ENCODE measurements at places on chromosomes 5 and 9.

GRCh38 chr9:36935332-36935731 is 98.7 kb downstream of the PAX5 start:
- DNase-seq = no peak

DNA sequence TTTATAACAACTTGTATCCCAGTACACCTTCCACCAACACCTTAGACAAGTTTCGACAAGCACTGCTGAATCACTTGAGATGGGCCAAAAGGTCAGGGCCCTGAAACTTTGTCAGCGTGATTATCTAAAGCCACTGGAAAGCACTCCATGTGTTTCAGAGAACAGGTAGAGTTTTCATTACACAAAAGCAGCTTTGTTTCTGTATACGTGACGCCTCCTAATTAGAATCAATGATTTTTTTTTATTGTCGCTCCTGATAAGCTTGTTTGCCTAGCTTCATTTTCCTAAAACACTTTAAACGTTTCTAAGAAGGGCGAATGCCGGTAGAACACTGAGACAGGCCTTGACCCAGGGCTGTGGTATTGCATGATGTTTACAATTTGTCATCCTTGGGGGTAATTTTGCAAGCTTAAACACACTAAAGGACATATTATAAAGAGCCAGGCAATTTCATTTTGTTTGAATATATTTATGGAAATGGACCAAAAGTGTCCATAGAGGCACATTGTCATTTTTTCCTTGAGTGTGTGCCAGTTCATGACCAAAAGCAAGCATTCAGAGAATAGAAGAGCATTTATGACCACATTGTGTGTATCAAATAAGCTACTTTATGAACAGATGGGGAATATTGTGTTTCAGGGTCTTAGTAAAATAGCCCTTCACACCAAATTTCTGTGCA is 193.6 kb downstream of the GLIS3 start:
- DNase-seq = no peak

- no peak for DNase-seq
Observed at GRCh38 chr9:16031971-16032370, 479.1 kb downstream of the CCDC171 start.

DNA sequence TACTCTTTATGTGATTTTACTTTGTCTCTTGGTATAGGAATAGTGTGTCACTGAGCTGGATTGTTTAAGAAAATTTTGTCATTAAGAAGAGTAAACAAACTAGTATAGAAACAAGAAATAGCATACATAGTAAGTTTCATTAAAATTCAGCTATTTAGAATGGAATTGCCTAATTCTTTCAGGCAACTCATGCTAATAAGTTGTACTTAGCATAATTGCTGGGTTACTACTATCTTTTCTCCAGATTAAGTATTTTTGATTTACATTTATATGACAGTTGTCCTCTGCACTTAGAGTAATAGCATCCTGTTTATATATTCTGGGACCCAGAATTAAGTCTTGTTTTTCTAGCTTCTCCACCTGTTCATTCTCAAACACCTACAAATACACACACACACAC is 85.9 kb downstream of the PAM start:
- DNase-seq = no peak

DNA sequence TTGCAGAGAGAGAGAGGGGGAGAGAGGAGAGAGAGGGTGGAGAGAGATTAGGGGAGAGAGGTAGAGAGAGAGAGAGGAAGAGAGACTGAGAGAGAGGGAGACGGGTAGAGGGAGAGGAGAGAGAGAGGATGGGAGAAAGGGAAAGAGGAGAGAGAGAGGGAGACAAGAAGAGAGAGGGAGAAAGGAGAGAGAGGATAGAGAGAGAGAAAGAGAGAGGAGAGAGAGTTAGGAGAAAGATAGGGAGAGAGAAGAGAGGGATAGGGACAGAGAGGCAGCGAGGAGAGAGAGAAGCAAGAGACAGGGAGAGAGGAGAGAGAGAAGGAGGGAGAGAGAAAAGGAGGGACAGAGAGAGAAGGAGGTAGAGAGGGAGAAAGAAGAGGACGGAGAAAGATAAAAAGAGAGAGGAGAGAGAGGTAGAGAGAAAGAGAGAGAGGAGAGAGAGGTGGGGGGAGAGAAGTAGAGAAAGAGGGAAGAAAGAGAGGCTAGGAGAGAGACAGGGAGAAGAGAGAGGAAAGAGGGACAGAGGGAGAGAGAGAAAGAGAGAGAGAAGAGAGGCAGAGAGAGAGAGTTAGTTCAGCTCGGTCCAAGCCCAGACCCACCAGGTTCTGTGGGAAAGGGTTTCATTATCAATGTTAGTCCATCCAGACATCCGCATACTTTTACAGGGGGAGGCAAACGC is 399.3 kb downstream of the ZSWIM6 start:
- DNase-seq = no peak

DNA sequence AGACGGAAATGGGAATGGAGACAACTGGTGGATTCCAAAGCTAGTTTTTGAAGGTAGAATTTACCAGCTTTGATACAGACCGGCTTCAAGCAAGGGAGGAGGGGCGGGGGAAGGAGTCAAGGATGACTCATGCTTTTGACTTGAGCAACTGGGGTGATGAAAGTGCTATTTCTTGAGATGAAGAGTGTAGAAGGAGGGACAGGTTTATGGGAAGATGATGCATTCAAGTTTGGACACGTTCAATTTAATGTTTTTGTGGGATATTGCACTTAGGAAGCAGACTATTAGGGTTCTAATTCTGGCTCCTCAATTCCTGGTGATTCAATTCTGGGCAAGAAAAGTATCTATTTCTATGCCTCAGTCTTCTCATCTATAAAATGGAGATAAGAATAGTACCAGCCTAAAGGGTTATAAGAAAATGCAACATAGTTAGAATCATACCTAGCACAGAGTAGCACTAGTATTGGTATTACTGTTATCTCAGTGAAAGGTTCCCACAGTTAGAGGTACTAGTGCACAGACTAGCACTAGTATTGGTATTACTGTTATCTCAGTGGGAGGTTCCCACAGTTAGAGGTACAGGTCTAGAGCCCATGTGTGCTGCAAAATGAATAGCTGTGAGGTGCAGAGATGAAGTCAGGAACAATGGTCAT is 4.6 kb downstream of the NIPAL4 start:
- DNase-seq = no peak

- no peak for DNase-seq
Observed at GRCh38 chr5:59564895-59565294, 328.6 kb downstream of the PDE4D start.

- no peak for DNase-seq
Observed at GRCh38 chr5:44835693-44836092, 26.9 kb downstream of the MRPS30 start.

DNA sequence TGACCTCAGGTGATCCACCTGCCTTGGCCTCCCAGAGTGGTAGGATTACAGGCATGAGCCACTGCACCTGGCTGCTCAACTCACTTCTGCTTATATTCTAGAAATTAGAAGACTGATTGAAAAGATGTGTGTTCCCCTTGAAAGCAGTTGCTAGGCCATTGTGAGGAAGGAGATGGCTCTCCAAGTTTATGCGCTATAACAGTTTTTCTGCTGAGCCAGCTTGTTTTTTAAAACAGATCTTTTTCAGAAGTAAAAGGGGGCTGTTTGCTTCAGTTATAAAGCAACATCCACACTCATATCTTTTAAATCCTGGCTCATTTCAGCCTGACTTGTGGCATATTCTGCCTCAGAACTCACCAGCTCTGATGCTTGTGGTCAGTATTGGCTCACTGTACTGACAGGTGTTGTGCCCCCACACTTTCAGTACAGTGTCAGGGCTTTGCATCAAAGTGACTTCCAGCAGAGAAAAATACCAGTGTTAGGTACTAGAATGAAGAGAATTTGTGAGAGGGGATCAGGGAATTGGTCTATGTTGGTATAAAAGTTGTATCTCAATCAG is 49.4 kb downstream of the NUP214 start:
- DNase-seq = no peak

DNA sequence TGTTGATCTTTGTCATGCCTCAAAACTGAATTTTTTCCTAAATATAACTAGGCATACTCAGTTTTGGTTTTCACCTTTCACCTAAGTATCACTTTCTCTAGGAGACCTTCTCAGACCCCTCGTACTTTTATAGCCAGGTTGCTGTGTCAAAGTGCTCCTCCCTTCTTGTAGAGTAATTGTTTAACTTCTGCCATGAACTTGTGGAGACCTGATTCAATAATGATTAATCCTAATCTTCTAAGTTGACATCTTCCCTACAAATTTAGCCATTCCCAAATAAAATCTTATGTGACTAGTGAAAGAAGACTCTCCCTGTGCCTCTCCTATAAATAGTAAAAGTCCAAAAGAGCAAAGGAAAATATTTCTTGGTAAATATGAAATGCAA is 159.8 kb downstream of the SPATA31D1 start:
- DNase-seq = no peak

GRCh38 chr9:121634329-121635261 is 16.8 kb upstream of the DAB2IP start:
- DNase-seq = no peak

- DNase-seq = no peak
Observed at GRCh38 chr9:115289757-115290208, 171.8 kb upstream of the TNC start.

GRCh38 chr5:31767335-31768031 is 128.6 kb downstream of the PDZD2 start:
- DNase-seq = no peak

- DNase-seq = no peak
Observed at GRCh38 chr9:37309136-37309535, 113.4 kb upstream of the GRHPR start.

DNA sequence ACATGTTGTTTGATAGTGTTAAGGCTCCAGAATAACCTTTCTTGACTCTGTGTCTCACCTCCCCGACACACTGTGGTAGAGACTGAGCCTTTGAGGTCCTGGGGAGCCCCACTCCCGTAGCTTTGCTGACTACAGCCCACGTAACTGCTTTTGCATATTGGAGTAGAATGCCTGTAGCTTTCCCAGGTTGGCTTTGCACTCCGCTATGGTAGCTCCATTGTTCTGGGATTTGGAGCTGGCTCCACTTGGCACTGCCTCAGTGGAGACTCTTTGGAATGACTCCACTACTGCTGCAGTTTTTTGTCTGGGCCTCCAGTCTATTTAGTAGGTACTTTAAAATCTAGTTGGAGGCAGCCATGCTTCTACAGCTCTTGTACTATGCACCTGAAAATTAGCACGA is 56.2 kb upstream of the ANXA1 start:
- DNase-seq = no peak

DNA sequence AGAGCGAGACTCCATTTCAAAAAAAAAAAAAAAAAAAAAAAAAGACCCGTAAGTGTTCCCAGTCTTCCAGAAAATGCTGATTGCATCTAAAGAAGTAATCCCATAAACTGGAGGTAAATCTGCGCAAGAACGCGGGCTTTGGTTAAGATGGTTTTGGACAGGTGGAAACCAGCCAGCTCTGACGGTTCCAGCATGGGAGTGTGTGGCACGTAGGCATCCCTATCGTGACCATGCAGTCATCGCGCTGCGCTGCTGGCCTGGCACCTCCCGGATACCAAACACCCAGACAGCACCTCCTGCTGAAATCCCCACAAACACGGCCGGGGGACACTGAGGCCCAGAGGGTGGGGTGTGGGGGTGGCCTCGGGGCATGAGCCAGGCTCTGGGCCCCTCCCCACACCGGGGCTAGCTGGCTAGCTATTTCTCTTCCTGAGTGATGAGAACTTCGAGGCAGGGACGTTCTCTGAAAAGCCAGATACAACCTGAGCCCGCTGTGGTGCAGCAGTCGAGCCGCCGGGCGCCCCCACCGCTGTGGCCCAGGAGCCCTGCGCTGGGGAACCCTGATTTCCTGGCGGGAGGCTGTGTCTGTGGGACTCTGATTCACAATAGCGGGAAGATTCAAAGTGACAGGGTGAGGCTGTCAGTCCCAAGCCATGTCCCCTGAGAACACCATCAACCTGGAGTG is 32.2 kb upstream of the NOTCH1 start:
- no peak for DNase-seq

All from GM19239 (cell line).